ENCODE measurements at places on chromosomes 6 and 20.

- no peak for DNase-seq
Observed at GRCh38 chr6:96194675-96195074, 178.9 kb downstream of the FUT9 start.

DNA sequence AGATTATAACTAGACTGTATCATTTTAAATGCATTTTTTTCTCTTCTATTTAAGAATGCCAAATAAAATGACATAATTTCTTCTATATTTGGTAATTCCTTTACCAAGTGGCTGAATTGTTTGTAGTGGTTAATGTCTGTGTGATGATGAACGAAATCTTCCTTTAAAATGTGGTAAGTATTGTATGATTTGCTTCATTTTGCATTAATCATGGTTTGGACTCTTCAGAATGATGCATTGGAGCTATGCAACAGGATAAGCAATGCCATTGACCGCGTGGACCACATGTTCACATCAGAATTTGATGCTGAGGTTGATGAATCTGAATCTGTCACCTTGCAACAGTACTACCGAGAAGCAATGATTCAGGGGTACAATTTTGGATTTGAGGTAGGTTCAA, 99.6 kb downstream of the MAP3K4 start:
- DNase-seq = no peak

DNA sequence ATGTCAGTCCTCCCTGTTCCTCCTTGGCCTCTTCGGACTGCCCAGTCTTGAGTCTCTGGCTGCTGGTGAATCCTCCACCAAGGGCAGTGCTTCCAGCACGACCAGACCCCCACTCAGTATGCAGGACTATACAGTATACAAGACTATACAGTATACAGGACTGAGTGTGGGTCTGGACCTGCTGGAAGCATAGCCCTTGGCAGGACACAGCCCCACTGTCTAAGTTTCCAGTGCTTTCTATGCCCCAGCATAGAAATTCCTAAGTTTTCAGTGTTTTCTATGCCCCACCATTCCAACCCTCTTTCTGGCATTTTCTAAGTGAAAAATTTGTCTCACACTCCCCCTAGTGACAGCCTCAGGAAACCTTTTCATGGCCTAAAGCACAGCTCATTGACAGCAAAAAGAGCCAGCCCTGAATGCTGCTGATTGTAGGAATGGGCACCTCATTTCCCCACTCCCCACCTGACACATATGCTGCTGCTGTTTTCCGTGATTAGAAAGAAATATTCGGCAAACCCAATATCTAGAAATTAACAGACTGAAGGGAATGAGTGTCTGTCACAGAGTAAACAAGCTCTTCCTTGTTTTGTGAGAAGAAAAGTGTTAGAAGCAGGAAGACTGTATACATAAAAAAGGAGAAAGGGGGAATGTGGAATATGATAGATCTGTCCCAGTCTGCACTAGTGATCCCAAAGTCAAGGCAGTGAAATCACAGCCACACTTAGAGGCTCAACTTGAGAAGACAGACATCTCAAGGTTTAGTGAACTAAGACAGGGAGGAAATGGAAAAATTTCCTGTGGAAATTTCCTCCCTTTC, 206.9 kb downstream of the IBTK start:
- peak; percentile 69 for DNase-seq

GRCh38 chr20:18005170-18005989, 36.6 kb downstream of the MGME1 start:
- no peak for DNase-seq

- peak; percentile 43 for DNase-seq
Observed at GRCh38 chr6:117555882-117556498, 46.3 kb downstream of the GOPC start.

- no peak for DNase-seq
Observed at GRCh38 chr6:659716-660581, 3.0 kb upstream of the HUS1B start.
